ENCODE measurements at places on chromosomes 13 and 19.
A peak's percentile ranks its signal among the peaks of the same experiment; 100 is the strongest.

- no peak for DNase-seq
Measured at GRCh38 chr19:2150794-2151338, 500 bp downstream of the AP3D1 start.

DNA sequence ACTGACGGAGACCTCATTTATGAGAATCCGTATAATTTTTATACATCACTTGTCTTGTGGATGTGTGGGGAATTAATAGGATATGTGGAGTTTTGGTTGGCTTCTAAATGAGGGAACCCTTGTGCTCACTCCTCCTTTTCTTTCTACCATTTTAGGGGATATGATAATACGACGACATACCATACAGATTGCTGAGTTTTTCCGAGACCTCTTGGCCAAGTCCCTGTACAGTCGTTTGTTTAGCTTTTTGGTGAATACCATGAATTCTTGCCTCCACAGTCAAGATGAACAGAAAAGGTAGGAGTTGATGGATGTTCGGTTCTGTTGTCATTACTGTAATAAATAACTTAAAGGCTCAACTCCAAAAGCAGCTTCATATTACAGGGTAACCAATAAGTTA lies 335.2 kb downstream of the MYO16 start:
- no peak for DNase-seq

DNA sequence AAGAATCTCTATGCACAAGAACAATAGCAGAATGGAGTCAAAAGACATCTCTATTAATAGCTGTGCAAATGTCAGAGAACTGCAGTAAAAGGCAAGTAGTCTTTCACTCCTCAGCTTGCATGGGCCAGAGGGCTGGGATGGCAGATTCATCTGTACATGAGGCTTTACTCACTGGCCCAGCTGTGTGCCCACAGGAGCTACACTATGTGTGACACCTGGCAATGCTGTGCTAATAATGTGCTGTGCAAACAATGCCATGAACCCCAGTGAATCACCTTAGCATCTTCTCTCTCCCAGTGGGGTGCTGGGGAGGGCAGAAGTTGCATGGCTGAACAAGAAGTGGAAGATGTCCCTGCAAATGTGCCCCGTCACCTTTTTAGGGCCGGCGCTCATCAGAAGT lies 73.1 kb downstream of the KL start:
- no peak for DNase-seq

DNA sequence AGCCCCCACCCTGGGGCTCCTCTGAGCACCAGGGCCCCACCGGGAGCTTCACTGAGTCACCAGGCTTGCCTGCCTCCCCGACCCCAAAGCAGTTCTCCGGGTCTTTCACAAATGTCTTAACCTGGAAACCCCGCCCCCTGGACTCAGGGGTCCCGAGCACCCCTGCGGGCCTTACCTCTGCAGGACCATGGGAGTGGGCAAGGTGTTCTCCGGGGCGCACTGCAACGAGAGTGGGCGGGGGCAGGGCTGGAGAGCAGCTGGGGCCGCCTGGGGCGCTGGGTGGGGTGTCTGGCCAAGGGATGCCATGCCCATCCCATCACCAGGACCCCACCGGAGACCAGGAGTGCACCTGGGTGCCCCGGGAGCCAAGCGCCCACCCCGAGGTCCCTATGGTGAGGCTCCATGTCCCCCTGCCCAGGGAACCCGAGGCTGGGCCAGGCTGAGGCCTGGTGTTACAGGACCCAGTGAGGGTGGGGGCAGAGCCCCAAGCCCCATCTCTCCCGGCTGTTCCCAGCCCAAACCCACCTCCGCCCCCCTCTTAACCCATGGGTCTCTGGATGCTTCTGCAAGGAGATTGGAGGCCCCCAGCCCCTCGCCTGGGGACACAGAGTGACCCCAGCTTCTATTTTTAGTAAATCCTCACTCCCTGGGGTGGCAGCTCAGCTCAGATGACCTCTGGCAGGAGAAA lies 10.9 kb downstream of the MKNK2 start:
- no peak for DNase-seq

DNA sequence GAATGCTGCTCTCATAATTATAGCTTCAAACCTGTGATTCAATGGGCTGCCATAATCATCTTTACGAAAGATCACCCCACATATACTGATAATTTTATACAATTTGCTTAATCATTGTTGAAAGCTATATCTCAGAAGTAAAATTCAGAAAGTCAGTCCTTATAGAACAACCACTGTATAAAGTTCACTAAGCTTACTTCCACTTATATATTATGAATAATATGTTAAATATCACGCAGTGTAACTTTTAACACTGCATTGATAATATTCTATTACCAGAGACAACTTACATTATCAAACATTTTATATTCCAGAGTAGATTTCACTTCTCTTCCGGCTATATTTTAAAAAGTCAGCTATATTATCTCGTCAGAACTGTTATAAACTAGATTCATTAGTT lies 550.1 kb upstream of the PCDH20 start:
- DNase-seq, result no peak

GRCh38 chr19:15466851-15467733 lies 2.7 kb upstream of the RASAL3 start:
- no peak for DNase-seq

- no peak for DNase-seq
Measured at GRCh38 chr13:41492432-41493260, 35.3 kb downstream of the RGCC start.

- DNase-seq, result no peak
Measured at GRCh38 chr13:111904701-111905608, 162.0 kb upstream of the SOX1 start.

DNA sequence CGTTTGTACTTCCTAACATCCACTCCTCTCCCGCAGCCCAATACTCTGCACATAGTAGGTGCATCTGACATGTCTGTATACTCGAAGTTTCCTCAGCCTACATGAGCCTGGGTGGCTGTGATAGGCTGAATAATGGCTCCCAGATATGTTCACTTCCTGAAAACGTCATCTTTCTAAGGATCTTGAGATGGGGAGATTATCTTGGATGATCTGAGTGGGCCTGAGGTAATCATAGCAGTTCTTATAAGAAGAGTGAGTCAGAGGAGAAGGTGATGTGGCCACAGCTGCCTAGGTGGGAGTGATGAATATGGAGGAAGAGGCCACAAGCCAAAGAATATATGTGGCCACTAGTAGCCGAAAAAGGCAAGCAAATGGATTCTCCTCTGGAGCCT lies 84.2 kb downstream of the AKAP11 start:
- DNase-seq, result no peak

DNA sequence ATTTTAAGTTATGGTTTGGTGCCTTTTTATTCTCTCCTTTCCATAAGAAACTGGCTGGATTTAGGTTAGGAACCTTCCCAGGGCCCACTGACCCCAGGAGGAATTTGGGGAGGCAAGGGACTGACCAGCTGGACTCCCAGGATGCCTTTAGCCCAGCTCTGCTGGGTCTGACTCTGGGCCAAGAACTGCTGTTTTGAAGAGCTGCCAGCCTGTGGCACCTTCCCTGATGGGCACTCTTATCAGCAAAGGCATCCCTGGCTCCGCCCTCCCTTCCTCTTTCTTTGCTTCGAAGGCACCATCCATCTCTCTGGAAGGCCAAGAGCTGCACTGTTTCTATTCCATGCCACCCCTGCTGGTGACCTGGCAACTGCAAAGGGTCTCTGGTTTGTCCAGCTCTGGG lies 174.7 kb downstream of the POU4F1 start:
- DNase-seq, result no peak

DNA sequence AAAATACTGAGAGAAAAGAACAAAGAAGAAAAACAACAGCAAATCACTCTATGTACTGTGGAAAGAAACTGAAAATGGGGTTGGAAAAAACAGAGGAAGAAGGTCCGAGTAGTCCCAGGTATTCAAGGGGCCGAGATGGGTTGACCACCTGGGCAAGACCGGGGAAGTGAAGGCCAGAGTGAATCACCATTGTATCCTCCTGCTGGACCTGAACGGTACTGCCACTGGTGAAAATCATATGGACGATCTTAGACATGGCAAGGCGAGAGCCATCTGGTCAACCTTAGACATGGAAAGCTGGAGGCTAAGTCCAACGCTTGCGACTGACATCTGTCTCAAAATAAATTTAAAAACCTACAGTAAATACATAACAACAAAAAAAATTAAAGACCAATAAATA lies 44.4 kb upstream of the ZNF91 start:
- DNase-seq, result no peak

DNA sequence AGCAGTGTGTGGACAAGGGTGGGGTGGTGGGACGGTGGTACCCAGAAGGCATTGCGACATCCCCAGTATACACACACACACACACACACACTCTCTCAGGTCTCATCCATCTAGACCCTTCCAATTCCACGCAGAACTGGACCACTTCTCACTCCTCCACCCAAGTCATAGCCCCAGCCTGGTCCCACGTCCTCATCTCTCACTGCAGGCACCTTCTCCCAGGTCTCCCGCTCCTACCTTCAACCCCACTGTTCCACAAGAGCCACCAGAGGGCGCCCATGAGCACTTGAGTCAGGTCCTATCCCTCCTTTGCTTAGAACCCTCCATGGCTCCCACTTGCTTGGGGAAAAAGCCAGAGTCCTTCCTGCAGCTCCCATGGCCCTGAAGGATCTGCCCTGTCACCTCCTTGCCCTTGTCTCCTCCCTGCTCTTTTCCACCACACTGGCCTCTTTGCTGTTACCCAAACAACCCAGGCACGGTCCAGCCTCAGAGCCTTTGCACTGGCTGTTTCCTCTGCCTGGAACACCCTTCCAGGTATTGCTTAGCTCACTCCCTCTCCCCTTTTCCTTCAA lies 62.6 kb downstream of the IER2 start:
- peak; percentile 56 for DNase-seq

- no peak for DNase-seq
Measured at GRCh38 chr13:113090806-113091205, 14.8 kb upstream of the F7 start.

DNA sequence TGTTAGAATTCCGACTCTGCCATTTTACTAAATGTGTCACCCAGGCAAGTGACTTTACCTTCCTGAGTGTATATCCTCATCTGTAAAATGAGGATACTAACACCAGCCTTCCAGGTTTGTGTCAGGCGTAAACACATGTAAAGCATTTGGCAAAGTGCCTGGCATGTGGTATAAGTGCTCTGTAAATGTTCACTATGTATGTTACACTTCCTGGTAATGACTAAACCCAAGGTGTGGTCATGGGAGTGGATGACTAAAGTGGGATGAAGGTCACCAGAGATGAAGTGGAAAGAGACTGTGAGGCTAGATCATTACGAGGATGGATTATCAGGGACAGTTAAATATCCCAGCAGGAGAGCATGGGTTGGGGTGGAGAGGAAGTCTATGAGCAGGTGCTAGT lies 25.6 kb downstream of the DEDD2 start:
- DNase-seq, result no peak

- no peak for DNase-seq
Measured at GRCh38 chr13:32032759-32033158, 1.2 kb downstream of the FRY start.

DNA sequence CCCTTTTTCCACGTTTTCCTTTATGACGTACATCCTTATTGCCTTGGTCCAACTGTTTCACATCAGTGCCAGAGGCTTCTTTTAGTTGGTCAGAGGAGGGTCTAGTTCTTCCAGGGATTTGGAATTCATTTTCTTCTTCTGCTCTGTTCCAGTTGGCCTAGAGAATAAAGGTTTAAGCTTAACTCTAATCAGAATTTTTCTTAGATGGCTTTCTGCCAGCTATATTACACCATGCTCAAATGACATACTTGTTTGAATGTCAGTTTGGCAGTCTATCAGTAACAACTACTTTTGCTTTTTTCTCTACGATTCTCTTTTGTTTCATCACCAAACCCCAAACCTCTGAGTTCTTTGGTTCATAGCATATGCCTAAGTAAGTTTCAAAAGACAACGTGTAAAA lies 16.8 kb downstream of the SPART start:
- DNase-seq, result no peak

DNA sequence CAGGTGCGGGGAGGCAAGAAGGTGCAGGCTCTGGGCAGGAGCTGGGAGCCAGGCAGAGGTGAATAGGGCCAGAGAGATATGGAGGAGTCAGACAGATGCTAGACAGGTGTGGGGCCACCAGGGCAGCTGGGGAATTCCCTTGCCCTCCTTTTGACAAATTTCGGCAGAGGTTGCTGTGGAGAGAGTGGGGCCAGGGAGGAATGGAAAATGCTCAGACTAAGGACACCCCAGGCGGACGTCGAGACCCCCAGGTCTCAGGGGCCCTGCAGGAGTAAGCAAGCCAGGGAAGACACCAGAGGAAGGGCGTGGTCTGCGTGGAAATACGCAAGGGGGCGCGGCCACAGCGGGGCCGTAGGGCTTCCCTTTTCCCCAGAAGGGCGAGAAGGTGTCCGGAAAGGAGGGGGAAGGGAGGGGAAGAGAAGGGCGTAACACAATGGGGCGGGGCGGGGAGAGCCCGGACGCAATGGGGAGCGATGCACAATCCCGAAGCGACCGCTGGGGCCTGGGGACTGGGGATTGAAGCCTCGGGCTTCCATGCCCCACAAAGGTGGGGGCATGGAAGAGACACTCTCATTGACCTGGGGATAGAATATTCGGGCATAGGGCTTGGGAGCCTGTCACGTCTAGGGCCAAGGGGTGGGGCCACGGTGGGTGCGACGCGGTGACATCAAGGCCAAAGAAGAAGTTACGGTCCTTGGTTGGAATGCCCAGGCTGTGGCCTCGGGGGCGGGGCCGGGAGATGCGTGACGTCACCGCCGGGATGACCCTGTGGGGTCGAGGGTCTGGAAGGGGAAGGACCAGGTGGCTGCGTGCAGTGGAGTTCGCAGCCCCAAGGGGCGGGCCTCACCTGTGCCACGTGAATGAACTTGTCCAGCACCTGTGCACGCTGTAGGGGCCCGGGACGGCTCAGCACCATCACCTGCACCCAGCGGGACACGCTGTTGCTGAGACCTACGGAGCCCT lies 8.2 kb downstream of the RASGRP4 start:
- peak; percentile 45 for DNase-seq

- DNase-seq, result no peak
Measured at GRCh38 chr13:98039964-98040363, 86.5 kb downstream of the IPO5 start.

DNA sequence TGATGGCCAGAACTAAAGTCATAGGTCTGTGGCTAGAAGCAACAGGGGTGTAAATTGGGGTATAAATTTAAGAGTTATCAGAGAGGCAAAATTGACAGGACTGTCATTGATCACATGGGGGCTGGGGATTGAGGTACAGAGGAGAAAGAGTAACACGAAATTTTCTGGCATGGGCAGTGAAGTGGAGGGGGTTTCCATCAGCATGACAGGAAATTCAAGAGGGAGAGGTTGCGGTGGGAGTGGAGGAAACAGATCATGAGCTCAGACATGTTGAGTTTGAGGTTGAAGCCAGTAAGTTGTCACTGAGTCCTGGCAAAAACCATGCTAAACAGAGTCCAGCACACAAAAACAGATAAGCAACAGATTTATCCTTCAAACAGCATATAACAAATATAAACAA lies 192.1 kb upstream of the TSC22D1 start:
- peak; percentile 19 for DNase-seq

- no peak for DNase-seq
Measured at GRCh38 chr19:55352040-55352439, 2.5 kb downstream of the COX6B2 start.

DNA sequence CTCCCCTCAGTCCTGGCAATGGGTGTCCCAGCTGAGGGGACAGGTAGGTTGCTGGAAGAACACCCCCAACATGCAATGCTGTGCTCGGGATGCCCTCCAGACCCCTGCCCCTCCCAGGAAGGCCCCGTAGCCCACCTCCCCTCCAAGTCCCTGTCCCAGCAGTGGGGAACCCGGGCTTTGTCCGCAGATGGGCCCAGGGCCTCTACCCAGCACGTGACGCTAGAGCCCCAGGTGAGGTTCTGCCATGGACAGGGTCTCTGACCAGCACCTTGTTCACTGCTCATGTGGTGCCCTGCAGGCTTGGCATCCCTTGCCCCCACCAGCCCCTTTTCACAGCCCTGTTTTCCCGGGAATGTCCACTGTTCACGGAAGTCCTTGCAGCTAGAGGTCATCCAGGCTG lies 220.0 kb upstream of the SGCG start:
- no peak for DNase-seq

All from stimulated activated CD8-positive, alpha-beta memory T cell treated with anti-CD3 and anti-CD28 coated beads, Interleukin-4, amount 100 ng/mL, for 24 hours (primary cell).